ENCODE measurements at places on chromosomes 3 and 15.

GRCh38 chr3:185532901-185533300, 19.5 kb downstream of the LIPH start:
- DNase-seq: no peak

GRCh38 chr15:90607361-90607760, 77.6 kb downstream of the CRTC3 start:
- no peak for DNase-seq

- DNase-seq: no peak
Observed at GRCh38 chr3:150503402-150504099, 42.7 kb downstream of the SERP1 start.

DNA sequence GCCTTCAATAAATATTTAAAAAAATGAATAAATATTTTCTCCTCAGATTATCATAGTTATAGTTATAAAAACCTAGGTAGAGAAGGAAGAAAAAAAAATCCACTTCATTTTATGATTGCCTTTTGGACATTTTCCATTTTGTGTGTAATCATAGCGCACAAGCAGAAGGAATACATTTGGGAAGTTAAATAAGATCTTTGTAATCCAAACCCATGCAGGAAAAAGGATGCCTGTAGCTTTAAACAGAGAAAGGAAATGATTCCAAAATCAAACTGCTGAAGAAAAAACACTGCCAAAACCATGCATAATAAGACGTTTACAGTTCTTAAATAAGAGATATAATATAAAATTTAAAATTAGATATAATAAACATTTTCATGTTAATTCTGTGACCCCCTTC, 7.4 kb upstream of the CCDC54 start:
- DNase-seq: no peak

- DNase-seq: no peak
Observed at GRCh38 chr15:71495398-71495780, 315.0 kb upstream of the NR2E3 start.

GRCh38 chr15:68209735-68210408, 4.7 kb upstream of the CALML4 start:
- DNase-seq: no peak

DNA sequence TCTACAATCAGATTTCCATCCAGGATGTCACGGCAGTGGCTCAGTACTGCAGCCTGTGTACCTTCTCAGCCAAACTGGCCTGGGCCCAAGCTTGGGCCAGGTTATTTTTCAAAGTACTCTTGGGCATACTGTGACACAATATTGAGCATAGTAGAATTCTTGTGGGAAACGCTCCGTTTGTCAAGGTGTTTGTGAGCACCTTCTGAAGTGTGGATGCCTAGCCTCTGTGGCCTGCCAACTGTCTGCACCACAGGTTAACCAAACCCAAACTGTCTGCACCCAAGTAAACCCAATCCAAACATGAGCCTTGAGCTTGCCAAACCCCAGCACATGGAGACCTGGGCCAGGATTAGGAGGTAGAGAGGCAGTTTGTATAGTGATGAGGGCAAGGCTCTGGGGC, 25.4 kb downstream of the CTDSPL start:
- no peak for DNase-seq

DNA sequence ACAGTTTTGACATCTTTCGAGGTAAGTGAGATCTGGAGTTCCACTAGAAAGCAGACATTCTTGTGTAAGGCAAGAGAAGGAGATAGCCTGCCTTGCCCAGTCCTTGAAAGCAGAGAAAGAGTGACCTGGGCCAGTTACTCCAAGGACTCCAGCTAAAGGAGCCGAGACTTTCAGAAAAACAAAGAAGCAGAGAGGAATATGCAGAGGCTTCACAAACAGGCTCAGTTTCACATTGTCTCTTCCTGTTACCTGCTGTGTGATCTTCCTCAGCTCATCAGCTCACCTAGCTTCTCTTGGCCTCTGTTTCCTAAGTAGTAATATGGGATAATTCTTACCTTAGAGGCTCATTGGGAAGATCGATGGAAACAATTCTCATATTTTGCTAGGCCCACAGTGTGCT, 81.0 kb downstream of the CDC25A start:
- no peak for DNase-seq

- no peak for DNase-seq
Observed at GRCh38 chr15:100708916-100709315, 106.5 kb downstream of the ASB7 start.

GRCh38 chr3:21533002-21533401, 218.0 kb downstream of the ZNF385D start:
- DNase-seq: no peak

GRCh38 chr3:135023996-135024658, 229.1 kb downstream of the EPHB1 start:
- no peak for DNase-seq

- no peak for DNase-seq
Observed at GRCh38 chr3:180306155-180306554, 269.4 kb upstream of the PEX5L start.

DNA sequence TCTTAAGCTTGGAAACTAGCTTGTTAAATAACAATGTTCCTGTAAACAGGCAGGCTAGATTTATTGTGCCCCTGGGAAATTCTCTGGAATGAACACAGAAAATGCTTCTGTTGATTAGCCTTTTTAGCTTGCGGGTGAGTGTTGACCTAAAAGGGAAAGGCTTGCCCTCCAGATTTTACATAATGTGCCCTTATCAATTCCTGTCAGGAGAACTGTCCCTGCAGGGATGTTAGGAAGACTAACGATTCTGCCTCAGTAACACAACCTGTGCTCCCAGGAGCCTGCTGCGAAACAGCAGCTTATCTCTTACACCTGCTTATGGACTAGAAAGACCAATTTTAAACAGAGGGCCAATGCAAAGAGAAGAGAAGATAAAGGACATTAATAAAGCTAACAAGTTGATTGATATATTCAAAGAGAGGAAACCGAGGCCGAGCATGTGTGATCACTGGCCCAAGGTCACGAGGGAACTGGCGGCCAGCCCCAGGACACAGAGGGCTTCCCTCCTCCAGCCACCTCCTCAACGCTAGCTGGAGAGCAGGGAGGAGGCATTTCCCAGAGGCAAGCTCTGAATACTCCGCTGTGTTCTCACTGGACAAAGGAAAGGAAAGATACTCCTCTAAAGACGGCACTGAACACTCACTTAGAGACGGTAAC, 48.4 kb upstream of the TJP1 start:
- DNase-seq: no peak

- no peak for DNase-seq
Observed at GRCh38 chr3:93969443-93969842, 4.3 kb downstream of the PROS1 start.

DNA sequence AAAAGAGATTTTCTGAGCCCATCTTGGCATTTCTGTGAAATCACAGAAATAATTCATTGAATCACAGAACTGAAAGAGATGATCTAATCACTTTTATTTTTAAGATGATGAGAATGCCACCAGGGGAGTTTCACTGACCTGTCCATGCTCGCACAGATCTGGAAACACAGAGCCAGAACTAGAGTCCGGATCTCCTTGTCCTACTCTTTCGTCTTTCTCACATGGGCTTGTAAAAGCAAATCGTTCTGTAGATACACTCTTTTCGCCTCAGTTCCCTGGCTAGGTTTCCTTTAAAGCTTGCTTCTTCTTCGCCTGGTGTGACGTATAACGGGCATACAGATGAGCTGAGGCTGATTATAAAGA, 122.5 kb upstream of the SPRED1 start:
- DNase-seq: no peak

GRCh38 chr3:137349557-137350348, 392.0 kb downstream of the IL20RB start:
- no peak for DNase-seq

- no peak for DNase-seq
Observed at GRCh38 chr3:21345382-21345976, 405.5 kb downstream of the ZNF385D start.

- no peak for DNase-seq
Observed at GRCh38 chr3:13135811-13136321, 62.6 kb upstream of the IQSEC1 start.

DNA sequence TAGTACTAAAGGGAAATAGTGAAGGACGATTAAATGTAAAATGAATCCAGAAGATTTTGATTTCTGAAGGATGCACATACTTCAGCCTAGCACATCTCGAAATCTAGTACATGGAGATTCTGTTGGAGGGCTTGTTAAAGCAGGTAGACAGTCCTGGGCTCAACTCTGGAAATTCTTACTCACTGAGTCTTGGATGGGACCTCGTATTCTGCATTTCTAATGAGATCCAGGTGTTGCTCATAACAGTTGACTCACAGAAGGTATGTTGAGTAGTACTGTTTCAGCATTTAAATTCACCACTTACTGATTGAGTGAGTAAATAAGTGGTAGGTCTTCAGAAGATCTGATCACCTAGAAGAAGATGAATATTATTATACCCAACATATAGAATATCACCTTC, 623.4 kb upstream of the SGO1 start:
- no peak for DNase-seq

DNA sequence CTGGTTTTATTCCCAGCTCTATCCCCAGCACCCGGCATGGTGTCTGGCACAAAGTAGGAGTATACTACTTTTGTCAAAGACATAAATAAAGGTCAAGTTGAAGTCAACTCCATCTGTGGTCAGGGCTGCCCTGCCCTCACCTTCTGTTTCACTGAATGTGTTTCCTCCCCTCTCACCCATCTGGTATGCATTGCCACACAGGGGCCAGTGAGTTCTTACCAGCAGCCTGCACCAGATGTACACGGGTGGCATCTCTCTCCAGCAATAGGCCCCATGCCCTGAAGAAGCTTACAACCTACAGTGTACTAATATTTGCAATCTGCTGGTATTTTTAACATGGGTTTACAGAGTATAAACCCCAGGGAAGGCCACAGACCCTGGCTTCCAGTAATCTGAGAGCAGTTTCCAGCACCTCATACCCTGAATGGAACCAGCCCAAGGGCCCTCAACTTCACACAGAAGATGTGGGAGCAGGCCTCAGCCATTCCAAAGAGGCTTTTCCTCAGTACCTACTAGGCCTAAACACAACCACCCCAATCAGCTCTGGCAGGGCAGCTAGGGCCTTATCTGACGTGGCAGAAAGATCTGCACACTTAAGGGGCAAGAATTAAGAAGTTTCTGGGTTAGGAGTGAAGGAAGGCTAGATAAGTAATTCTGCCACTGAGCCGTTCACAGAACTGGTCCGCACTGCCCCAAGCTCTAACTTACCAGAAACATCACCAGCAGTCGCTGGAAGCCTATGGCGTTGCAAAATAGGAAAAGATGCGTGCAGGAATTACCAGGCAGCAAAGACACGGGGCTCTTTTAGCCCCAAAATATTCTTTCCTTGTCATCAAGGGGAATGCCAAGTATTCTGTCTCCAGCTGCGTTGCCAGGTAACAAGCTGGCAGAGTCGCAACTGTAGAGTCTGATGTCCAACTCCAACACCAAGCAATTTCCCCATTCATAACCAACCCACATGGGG, 2.1 kb downstream of the IDH2 start:
- no peak for DNase-seq

DNA sequence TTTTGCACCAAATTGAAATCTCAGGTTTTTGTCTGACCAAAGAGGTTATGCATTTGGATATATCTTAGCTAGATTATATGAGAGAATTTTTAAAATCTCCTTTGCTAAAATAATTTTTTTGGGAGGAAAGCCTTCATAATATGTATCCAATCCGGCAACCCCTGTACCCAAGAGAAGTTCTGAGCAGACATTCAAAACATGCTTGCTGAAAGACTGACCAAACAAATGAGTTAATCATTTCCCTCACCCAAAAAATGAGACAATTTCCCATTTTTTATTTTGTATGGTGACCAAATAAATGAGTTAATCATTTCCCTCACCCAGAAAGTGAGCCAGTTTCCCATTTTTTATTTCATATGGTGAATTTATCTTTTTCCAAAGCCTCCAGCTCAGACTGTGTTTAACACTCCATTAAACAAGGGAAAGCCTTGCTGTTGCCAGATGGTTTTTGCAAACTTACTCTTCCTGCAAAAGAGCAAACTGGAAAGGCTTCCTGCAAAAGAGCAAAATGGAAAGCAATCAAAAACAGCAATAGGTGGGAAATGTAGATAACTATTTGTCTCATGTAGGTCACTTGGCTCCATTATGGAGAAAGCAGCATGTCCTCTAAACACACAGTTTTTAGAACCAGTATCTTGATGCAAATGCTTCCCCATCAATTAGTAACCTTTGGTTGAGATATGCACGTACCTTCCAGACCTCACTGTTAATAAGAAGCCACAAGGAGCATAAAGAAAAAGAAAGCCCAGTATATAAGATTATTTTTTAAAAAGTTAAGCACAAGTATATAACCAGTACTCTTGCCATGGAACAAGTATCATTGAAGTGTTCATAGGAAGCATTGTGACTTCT, 78.4 kb upstream of the OSTN start:
- no peak for DNase-seq

- no peak for DNase-seq
Observed at GRCh38 chr3:40116478-40117177, 192.9 kb upstream of the EIF1B start.

DNA sequence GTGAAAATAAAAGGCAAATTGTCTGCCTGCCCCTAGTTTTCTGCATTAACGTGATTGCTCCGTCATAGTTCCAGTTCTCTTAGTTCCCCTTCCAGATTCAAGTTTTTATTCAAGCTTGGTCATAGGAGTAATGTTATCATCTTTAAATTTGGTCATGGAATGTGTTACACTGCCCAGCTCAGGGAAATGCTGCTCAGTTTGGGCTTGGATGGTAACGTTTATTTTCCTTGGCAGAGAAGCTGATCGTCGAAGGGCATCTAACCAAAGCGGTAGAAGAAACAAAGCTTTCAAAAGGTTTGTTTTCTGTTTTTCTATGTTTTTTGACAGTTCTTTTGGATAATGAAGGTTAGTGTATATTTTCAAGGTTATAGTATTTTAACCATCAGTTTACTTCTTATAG, 118.4 kb upstream of the FLNB start:
- DNase-seq: no peak

- no peak for DNase-seq
Observed at GRCh38 chr3:128844502-128844901, 34.9 kb upstream of the ACAD9 start.

DNA sequence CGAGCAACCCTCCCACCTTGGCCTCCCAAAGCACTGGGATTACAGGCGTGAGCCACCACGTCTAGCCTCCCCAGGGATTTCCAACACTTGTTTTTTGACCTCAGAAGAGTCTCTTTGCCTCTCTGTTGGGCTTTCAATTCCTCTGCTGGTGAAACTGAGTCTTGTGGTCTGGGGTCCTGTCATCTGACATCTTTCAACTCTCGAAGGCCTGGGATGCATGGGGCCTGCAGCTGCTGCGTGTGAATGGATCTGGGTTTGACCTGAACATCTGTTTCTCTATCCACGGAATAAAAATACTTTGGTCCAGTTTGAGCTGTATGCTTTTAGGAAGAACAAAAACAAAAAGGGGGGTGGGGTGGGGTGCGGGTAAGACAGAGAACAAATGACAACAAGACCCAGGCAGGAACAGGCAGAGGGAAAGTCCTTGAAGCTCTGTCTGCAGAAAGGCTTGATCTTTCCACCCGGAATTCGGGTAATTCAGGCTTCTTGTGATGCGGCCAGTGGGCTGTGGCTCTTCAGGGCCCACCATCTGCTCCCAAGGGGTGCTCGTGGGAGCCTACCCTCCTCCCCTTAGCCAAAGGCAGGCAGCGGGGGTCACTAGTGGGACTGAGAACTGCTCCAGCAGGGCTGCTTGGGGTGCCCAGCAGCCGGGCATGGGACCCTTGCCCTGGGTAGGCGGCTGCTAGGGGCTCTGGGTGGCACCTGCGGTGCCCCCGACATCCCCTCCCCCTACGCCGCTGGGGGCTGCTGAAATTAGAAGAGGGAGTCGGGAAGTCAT, 71.5 kb downstream of the SLC12A8 start:
- no peak for DNase-seq
